ENCODE measurements at places on chromosomes 1 and 21.

- no peak for DNase-seq
Measured at GRCh38 chr1:17570228-17570627, 30.7 kb downstream of the ARHGEF10L start.

DNA sequence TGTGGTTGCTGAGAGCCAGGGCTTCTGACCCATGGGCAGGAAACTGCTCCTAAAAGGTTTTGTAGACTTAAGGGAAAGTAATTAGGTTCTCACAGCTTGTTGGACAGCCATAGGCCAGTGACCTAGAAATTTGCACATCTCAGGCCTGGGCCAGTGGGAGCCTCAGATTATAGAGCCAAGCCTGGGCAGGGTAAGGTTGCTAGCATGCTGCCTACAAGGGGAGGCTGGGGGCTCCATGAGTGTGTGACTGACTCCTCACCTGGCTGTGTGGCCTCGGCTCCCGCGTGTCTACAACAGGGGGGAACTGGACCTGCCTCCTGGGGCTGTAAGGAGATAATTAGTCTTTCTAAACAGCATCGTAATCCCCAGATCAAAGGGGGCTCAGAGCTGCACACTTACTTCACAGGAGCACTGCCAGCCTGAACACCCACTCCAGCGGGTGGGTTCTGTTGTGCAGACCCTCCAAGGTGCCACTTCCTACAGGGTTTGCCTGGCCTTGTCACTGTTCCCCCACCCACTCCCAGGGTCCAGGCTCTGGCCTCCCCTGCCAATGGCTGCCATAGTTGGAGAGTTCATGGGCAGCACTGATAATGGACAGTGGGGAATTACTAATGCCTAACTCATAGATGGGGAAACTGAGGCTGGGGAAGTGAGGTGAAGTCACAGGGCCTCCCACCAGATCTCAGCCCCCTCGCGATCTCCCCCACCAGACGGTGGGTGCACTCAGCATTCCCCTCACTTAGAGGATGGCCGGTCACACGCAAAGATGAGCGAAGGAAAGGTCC is 230.4 kb upstream of the TMEM51 start:
- no peak for DNase-seq

GRCh38 chr1:66367369-66367768 is 166.6 kb upstream of the SGIP1 start:
- no peak for DNase-seq

DNA sequence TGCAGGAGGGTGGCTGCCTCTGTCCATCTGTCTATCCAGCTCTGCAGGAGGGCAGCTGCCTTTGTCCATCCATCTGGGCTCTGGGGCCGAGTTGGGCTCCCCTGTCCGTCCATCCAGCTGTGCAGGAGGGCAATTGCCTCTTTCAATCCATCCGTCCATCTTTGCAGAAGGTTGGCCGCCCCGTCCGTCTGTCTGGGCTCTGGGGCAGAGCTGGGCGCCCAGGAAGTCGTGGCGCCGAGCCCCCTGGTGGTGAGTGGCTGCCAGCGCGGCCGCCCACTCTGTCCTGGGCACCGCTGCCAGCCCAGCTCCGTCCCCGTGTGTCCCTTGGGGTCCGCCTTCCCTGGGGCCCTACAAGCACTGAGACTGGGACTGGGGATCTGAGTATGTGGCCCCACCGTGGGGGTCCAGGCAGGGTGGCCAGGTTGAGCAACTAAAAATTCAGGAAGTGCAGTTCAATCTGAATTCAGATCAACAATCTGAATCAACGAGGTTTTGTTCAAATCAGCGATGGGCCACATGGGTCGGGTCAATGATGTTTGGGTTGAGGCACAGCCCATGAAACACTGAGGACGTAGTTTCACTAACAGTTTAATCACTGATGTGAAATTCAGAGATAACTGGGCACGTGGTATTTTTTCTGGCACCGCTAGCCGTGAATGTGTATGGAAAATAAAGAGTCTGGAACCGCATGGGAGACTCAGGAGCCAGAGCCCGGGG is 99.1 kb upstream of the ACTRT2 start:
- DNase-seq: no peak

DNA sequence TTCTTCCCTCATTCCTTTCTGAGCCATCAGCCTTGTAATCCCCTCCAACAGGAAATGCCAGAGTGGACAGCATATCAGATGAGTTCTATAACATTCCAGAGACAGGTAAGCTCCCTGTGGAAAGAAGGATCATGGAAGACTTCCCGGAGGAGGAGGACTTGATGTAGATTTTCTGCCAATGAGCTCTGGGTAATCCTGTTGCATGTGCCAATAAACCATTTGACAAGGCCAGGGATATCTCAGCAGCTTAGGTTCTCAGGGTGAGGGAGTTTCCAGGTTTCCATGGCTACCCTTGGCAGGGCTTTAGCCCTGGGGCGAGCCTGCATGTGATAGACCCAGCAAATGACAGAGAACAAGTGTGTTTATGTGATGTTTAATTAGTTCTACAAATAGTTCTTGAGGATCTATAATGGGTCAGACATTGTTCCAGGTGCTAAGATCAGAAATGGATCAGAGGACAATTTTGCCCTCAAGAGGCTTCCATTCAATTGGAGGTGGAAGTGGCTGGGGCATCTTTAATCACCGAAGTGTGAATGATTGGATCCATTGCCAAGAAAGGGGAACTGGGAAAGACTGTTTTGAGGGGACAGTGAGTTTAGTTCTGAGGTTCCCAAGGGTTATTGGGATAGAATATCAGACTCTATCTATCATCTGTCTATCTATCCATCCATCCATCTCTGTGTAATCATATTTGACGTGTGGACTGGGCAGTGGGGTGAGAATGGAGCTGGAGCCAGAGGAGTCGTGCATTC is 6.9 kb downstream of the PLA2G5 start:
- DNase-seq: no peak

All from T-helper 2 cell treated with Interferon-gamma antibody and Interleukin-4, amounts not matched to agents 5 μg/mL and 100 μg/mL, for 36 hours (primary cell).